ENCODE measurements at places on chromosomes 7 and 10.

- H3K36me3 ChIP-seq, result peaks cover 5% of the 10 kb centered on the region
- no peak for DNase-seq
- H3K4me1 ChIP-seq, result no peaks in the 10 kb centered on the region
- peaks cover 11% of the 10 kb centered on the region for H3K27me3 ChIP-seq
- H3K27ac ChIP-seq, result no peak overlapping the region
- no peak overlapping the region for H3K4me3 ChIP-seq
Measured at GRCh38 chr10:104406715-104407650, 53.4 kb downstream of the CFAP58 start.

GRCh38 chr7:70812511-70812910 is 319.4 kb upstream of the GALNT17 start:
- no peaks in the 10 kb centered on the region for H3K36me3 ChIP-seq
- no peak overlapping the region for H3K4me3 ChIP-seq
- no peaks in the 10 kb centered on the region for H3K4me1 ChIP-seq
- peaks cover 5% of the 10 kb centered on the region for H3K27me3 ChIP-seq
- H3K27ac ChIP-seq, result no peak overlapping the region
- DNase-seq, result no peak

DNA sequence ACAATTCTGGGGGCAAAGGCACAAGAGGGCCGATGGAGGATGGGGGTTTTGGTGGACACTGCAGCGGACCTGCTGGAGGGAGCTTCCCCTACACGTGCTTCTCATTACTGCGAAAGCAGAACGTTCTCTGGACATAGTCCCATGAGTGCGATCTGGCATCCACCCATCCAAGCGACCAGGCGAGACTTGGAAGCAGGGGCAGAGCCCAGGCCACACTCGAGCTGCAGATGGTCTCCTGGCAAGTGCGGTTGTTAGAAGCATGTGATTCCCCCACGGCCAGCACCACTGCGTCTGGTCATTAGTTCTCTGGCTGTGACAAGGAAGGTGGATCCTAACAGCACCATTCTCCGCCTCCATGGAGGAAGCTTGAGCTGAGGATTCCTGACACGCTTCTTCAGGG is 118.4 kb upstream of the TCERG1L start:
- H3K36me3 ChIP-seq, result no peaks in the 10 kb centered on the region
- H3K4me1 ChIP-seq, result peaks cover 43% of the 10 kb centered on the region
- no peak for DNase-seq
- no peak overlapping the region for H3K27ac ChIP-seq
- H3K27me3 ChIP-seq, result peaks cover 10% of the 10 kb centered on the region

GRCh38 chr7:29325476-29325875 is 130.9 kb downstream of the CHN2 start:
- no peak for DNase-seq
- H3K27ac ChIP-seq, result no peak overlapping the region
- H3K36me3 ChIP-seq, result peaks cover 9% of the 10 kb centered on the region
- H3K4me3 ChIP-seq, result no peak overlapping the region
